ENCODE measurements at places on chromosomes 7 and 10.

- DNase-seq, result no peak
Observed at GRCh38 chr10:42640610-42641229, 2.4 kb upstream of the ZNF33B start.

- DNase-seq, result no peak
Observed at GRCh38 chr10:59684006-59684405, 25.6 kb downstream of the SLC16A9 start.

- DNase-seq, result no peak
Observed at GRCh38 chr10:78944723-78945312, 123.9 kb upstream of the ZMIZ1 start.

- DNase-seq, result no peak
Observed at GRCh38 chr7:14841869-14842268, 60.7 kb downstream of the DGKB start.

DNA sequence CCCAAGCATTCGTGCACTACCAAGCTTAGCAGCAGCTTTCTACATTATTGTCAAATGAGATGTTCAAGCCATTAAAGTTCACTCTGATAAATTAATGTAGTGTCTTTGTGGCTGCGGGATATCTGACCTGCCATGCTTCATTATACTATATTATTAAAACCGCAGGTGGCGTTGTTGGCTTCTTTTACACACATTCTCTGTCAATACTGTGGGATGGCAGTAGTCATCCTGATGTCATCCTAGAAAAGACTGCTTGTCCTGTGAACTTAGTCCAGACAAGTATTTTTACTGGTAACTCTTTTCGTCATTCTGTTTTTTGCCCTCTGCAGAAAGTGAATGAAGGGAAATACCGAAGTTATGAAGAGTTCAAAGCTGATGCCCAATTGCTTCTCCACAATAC lies 103.9 kb downstream of the ZMYND11 start:
- no peak for DNase-seq

GRCh38 chr7:133315332-133316040 lies 62.6 kb downstream of the EXOC4 start:
- no peak for DNase-seq

DNA sequence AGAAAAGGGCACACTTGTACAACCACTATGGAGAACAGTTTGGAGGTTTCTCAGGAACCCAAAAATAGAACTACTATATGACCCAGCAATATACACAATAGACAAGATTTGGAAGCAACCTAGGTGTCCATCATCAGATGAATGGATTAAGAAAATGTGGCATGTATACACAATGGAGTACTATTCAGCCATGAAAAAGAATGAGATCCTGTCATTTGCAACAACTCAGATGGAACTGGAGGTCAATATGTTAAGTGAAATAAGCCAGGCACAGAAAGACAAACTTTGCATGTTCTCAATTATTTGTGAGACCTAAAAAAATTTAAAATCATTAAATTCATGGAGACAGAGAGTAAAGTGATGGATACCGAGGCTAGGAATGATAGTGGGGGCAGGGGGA lies 118.8 kb downstream of the ZNF467 start:
- DNase-seq, result no peak

DNA sequence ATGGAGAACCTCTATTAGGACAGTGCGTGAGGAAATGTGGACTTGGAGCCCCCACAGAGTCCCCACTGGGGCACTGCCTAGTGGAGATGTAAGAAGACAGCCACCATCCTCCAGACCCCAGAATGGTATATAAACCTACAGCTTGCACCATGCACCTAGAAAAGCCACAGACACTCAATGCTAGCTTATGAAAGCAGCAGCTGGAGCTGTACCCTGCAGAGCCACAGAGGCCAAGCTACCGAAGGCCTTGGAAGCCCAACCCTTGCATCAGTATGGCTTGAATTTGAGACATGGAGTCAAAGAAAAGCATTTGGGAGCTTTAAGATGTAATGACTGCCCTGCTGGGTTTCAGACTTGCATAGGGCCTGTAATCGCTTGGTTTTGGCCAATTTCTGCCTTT lies 361.3 kb downstream of the ZNF248 start:
- DNase-seq, result no peak

DNA sequence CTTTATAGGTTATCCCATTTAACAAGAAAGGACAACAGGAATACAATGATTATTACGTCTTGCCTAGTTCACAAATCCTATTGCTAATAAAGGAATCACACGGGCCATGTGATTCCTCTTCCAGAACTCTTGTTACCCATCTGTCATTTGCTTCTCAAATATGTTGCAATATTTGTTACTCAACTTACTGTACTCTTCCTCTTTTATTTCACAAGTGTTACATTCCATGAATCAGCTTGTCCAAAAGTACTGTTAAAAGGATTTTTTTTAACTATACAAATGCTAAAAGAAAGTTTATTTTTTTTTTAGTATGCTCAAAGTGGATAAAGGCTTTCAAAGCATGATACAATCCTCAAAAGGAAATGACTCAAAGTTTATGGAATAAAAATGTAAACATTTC lies 3.9 kb upstream of the CD36 start:
- DNase-seq, result peak; percentile 94

DNA sequence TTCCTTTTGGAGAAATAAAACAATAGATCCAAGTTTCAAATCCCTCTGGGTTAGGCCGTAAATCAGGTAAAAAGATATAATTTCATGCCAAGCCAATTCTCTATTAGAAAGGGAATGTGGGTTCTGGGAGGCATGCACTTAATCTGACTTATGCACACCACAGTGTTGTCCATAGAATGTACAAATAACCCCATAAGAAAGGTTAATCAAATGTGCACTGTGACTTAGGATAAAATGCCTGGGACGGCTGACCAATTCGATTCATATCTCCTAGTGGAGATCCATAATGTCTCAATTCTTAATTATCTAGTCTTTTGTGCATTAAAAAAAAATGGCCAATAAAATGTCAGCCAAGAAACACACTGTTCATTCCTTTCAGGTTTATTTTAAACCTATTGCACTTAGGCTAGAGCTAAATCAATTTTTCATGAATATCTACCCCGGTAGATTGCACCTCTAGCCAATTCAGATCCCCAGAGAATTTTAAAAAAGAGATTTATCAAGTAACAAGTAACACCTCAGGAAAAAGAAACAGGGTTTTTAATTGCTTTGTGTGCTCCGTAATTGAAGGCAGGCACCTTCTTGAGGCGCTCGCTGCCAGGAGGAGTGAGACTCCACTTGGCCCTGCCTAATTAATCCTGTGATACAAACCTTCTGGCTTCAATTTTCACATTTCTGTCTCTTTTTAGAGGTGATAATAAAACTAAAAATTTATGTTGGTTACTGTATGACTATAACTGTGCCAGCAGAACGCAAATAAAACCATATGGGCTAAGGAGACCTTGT lies 265.1 kb downstream of the ETV1 start:
- DNase-seq, result no peak

DNA sequence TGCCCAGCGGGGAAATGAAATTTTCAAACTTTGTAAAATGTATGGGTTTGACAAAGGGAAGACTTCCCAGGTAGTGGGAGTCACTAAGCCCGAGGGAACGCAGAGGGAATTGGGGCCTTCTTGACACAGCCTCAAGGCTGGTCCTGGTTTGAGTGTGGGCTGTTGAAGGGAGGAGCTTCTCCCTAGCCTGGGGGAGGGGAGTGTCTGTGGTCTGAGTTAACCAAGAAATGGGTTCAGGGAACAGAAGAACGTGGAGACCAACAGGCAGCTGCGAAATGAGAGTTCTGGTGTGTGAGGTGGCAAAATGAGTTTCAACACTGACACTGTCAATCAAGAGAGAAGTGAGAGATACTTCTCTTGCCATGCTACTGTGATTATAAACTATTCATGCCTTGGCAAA lies 32.7 kb upstream of the BAMBI start:
- peak; percentile 73 for DNase-seq

- no peak for DNase-seq
Observed at GRCh38 chr7:36336390-36336789, 53.3 kb upstream of the ANLN start.
